GM23338 (cell line): ENCODE measurements at places on chromosomes 4 and X.

GRCh38 chrX:150238632-150239382 is 124.3 kb upstream of the MAMLD1 start:
- DNase-seq = peak; percentile 1

DNA sequence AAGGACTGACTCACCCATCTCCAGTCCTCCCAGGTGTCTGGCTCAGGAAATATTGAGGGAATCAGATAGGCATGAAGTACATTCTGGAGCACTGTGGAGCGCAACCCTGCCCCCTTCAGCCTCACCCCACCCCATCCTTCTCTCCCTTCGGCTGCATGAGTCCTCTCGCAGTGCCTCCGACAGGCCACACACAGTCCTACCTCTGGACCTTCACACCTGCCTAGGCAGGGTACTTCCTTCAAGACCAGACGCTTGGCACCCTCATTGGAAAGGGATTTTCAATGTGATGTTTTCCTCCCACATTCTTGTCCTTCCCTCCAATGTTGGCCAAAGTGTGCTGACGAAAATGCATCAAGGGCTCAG is 26.8 kb upstream of the PPP2R2C start:
- no peak for DNase-seq

DNA sequence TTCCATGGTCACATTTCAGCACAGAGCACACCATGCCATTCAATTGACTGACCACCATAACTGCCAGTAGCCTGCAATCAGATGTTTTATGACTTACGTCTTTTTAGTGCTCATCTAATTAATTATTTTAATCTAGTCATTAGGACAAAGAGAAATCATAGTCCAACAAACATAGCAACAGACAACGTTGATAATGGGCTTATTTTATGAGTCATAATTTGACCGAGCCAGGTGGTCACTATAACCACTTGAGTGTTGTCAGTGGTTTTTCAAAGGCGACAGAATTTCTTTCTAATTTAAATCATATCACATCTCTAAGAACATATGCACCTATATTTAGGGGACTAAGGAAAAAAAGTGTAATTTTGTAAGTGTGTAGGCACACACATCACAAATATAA is 1.9 kb downstream of the SEC24D start:
- no peak for DNase-seq

GRCh38 chr4:173958445-173958844 is 325.0 kb downstream of the FBXO8 start:
- DNase-seq = no peak
